ENCODE measurements at places on chromosomes 3 and 15.

- DNase-seq, result no peak
Measured at GRCh38 chr15:100880139-100880896, 687 bp downstream of the ALDH1A3 start.

GRCh38 chr15:69305204-69305931 lies 6.7 kb downstream of the PAQR5 start:
- peak; percentile 16 for DNase-seq

- no peak for DNase-seq
Measured at GRCh38 chr15:52103217-52104207, 9.1 kb downstream of the BCL2L10 start.

DNA sequence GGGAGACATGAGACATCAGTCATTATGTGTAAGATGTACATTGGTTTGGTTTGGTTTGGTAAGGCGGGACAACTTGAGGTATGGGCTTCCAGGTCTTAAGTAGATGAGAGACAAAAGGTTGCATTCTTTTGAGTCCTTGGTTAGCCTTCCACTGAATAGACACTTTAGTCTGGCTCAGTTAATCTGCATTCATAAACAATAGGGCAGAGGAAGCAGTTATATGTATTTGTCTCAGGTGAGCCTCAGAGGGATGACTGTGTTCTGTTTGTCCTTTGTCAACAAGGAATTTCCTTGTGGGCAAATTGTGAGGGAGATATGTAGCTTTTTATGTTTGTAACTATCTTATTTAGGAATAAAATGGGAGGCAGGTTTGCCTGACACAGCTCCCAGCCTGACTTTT lies 50.4 kb downstream of the TCF12 start:
- no peak for DNase-seq

- DNase-seq, result no peak
Measured at GRCh38 chr3:187743195-187744141, 1.8 kb downstream of the BCL6 start.

- DNase-seq, result no peak
Measured at GRCh38 chr3:146750196-146750595, 145.1 kb upstream of the PLSCR5 start.

DNA sequence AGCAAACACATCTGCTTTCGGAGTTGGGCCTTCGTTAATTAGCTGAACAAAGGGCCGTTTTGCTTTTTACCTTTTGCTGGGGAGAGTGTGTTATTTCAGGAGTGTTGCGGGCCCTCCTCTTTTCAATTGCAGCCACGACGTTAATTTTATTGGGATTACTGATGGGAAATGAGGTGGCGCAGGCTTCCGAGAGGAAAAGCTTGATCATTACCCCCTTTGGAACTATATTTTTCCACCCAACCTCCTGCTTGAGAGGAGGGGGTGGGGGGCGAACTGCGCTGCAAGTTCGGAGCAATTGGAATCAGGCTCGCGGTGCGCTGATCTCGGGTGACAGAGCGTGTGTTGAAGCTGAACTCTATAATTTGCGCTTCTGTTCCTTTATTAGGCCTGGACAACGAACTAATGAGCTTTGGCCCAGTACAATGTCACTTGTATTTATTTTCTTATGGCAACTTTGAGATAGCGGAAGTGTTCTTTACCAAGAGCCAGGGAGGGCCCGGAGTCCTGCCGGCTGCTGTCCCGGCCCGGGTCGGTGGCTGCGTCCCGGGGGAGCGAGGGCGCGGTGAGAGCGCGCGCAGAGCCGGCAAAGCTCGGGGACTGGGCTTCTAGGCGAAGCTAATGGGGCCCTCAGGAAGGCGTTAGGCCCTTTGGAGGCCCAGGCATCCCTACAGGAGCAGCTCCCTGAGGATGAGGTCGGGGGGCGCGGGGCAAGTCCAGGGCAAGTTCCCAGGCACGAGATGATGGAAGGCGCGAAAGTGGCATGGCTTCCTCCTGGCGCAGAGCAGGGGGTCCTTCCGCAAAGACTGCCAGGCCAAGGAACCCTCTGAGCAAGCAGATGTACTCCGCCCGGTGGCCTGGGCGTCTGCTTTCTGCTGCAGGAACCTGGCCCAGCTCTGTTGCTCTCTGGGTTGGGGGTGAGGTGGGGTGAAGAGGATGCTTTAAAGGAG lies 12.9 kb downstream of the NR2F2 start:
- no peak for DNase-seq

GRCh38 chr3:192843723-192844485 lies 73.8 kb downstream of the MB21D2 start:
- DNase-seq, result no peak

DNA sequence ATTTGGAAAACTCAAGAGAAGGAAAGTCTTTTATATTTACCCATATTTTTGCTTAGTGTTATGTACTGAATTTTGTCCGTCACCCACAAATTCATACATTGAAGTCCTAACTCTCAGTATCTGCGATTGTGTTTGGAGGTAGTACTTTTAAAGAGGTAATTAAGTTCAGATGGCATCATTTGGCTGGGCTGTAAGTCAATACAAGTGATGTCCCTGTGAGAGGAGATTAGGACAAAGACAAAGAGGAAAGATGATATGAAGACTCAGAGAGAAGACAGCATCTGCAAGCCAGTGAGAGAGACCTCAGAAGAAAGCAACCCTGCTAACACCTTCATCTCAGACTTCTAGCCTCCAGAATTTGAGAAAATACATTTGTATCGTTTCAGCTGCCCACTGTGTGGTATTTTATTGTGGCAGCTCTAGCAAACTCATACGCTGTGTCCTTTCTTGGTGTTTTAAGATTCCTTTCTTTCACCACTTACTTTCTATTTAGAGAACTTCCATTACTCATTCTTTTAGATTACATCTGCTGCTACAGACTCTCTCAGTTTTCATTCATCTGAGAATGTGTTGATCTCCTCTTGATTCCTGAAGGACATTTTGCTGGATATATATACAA lies 17.0 kb downstream of the LRCH3 start:
- DNase-seq, result no peak

GRCh38 chr3:81443958-81444357 lies 317.5 kb downstream of the GBE1 start:
- no peak for DNase-seq

DNA sequence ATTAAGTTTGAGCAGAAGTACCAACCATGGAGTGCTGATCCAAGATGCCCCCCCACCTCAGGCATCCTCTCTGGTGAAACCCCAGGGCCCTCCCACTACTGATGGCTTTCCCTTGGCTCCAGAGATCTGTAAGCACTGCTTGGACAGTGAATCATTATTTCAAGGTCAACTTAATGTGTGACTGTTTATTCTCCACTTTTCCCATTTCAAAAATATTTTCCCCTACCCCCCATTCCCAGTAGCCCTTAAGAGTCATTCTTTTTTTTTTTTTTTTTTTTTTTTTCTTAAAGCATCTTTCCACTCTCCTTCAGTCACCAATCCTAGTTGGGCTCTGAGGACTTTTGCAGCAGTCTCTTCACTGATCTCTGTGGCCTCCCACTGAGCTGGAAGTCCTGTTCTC lies 82.6 kb downstream of the PCCB start:
- no peak for DNase-seq

DNA sequence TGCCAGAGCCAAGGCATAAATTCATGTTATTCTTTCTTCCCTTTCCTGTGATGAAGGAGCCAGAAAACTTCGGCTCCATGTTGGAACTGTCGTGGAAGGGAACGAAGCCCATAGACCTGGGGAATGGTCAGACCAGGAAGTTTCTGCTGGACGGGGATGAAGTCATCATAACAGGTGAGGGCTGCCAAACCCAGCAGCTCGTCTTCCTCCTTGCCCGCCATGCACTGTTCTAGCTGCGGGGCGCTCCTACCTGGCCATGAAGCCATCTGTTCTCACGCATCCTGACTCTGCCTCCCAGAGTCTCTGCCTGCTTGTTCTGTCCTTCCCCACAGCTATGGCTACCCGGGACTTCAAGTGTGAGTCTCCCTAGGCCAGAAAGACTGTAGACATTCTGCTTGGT lies 28.2 kb downstream of the FAH start:
- no peak for DNase-seq

GRCh38 chr3:8307545-8308110 lies 194.0 kb upstream of the LMCD1 start:
- no peak for DNase-seq

DNA sequence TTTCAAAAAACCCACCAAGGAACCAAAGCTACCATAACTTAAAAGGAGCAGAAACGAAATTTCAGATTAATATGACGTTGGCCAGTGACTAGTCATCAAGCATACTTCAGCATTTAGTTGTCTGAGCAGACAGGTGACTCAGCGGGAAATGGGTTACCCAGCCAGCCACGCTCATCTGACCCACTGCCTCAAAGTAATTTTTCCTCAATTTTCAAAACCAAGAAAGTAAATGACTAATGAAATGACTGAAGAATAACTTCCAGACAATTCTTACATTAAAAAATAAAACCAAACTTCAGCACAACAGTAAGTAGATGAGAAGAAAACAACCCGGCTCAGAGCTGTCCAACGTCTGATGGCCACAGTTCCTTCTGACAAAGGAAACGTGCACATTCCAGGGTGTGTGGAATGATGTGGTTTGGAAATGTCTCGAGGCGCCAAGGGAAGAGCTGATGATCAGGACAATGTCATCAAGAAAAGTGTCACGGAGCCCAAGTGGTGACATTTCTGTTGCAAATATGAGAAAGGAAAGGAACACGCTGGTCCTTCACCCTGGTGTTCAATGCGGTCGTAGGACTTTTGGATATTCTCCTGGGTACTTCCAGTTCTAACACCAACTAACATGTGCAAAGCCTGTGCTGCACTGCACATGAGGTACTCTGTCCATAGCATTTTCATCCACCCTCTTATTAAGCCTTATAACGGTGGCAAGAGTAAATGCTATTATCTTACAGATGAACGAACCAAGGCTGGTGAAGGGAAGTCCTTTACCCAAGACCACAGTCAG lies 79.1 kb downstream of the FOXP1 start:
- DNase-seq, result no peak

GRCh38 chr3:50605901-50606326 lies 5.7 kb downstream of the CISH start:
- DNase-seq, result no peak

DNA sequence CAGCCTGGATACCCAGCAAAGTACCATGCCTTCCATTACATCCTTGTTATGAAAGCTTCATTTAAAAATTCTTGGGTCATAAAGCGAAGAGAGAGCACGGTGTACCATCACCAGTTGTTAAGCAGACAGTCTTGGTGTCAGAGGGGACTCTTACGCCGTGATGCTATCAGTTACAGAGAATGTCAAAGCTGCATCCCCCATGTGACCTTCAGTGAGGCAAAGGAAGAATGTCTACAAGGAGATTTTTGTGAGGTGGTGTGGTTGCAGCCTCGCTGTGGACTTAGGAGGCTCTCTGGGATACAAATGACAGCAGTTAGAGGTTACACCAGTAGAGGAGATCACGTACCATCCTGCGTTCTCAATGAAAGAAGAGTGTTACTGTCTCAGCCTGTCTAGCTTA lies 278.3 kb downstream of the FEZF2 start:
- no peak for DNase-seq

GRCh38 chr15:62605282-62605681 lies 437.3 kb upstream of the TPM1 start:
- DNase-seq, result no peak

DNA sequence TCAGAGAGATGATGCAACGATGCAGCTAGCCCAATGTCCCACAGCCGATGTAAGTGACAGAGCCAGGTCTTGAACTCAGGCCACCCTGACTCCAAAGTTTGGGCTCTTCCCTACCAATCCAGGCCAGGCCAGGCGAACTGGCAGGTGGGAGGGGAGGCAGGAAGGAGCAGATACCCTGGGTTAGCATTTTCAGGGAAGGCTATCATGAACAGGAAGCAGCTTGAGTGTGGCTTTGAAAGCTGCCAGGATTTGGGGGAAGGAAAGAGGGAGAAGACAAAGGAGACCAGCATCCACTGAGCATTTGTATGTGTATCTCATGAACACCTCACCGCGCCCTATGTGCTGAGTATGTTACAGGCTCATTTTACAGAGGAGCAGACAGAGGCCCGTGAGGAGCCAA lies 38.8 kb downstream of the LMCD1 start:
- no peak for DNase-seq

- no peak for DNase-seq
Measured at GRCh38 chr3:43689766-43690399, 855 bp upstream of the ABHD5 start.

DNA sequence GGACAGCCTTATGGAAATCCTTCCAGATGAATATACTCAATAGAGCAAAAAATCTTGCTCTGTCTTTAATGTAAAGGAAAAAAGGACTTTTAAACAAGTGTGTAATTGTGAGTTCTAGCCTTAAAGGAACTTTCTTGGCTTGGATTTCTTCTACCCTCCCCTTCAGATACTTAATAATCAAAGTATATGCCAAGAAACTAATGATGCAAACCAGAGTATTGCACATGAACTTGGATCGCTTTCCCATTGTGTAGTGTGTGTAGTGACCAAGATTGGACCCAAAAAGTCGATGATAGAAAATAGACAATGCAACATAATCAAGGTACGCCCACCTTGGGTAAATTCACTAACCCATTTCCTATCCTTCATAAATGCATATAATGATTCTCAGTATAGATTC lies 123.8 kb downstream of the TIGIT start:
- no peak for DNase-seq

DNA sequence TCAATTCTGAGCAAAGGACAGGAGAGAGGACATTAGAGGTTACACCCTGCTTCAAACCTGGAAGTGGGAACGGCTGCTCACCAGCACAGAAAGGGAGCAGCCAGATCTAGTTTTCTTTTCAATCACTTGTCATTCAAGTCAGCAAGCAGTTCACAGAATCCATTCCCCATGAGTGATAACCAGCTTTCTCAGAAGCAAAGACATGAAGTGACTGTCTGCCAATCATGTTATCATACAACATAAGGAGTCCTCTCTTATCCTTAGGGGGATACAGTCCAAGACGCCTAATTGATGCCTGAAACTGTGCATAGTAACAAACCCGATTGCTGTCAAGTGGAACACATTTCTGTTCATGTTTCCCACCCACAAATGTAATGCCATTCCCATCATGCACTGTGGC lies 54.7 kb downstream of the FAM98B start:
- no peak for DNase-seq

DNA sequence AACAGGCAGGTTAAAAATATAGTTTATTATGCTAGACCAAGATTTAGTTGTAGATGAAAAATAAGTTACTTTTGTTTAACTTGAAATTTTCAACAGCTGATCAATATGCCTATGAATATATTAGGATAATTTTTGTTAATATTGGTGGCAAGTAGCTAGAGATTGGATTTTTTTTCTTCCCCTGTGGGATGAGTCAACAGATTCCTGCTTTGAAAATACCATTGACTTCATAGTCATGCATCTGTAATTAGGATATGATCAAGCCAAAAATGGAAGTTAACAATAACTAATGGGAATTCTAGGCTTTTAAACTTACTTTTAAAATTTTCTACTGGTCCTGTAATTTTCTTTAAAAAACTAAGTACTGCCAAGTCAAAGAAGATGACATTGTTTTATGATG lies 211.7 kb downstream of the ZIC1 start:
- no peak for DNase-seq

- no peak for DNase-seq
Measured at GRCh38 chr15:73394782-73395181, 26.0 kb upstream of the HCN4 start.

- DNase-seq, result no peak
Measured at GRCh38 chr3:194586836-194587235, 46.4 kb downstream of the TMEM44 start.

Data from cortex of kidney (tissue), 1 donor.